ENCODE measurements at places on chromosomes 11 and 22.

GRCh38 chr11:11244470-11245080 lies 108.5 kb downstream of the CSNK2A3 start:
- no peaks in the 10 kb centered on the region for H3K27me3 ChIP-seq
- peak overlapping the region; percentile 9 for H3K27ac ChIP-seq
- peaks cover 3% of the 10 kb centered on the region for H3K4me1 ChIP-seq
- no peak for DNase-seq

DNA sequence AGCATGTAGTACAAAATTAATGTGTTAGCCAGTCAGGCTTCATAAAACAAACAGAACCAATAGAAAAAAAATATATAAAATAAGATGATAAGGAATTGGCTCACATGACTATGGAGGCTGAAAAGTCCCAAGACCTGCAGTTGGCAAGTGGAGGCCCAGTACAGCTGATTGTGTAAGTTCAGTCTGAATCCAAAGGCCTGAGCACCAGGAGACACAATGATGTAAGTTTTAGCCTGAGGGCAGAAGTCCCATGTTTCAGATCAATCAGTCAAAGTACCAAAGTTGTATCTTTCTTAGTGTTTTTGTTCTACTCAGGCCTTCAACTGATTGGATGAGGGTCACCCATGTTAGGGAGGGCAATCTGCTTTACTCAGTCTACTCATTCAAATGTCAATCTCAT lies 14.3 kb upstream of the OR10D3 start:
- peaks cover 33% of the 10 kb centered on the region for H3K27me3 ChIP-seq
- no peak overlapping the region for H3K27ac ChIP-seq
- H3K36me3 ChIP-seq = no peaks in the 10 kb centered on the region
- no peak overlapping the region for H3K4me3 ChIP-seq
- DNase-seq = no peak

DNA sequence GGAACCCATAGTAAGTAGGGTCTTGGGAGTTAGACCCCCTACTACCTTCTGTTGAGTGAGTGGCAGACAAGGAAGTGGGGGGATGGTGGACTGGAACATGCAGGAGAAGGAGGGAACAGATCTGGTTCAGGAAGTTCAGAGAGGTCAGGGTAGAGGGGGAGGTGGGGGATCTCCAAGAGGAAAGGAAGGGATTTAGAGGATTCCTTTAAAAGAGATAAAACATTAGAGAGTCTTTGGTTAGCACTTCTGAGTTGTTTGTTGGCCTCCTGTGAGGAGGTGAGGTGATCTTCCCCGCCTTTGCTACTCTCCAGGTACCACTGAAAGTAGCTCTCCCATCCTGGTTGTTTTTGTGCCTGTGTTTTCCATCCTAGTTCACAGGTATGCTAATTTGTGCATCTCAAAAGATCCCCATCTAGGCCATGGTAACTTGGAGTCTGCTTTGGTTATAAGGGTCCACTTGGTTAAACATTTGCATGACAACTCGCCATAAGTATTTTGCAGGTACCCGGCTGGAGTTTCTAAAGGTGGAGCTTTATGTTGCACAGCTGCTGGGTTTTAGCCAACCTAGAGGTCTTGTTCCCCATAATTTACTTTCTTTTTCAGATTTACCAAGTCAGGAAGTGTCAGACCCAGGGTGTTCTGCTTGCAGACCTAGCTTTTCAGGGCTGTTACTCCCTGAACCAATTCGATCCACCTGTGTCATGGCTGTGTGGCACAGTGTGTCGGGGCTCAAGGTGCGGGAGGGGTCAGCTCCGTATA lies 79.3 kb upstream of the SORL1 start:
- no peak overlapping the region for H3K27ac ChIP-seq
- no peaks in the 10 kb centered on the region for H3K27me3 ChIP-seq
- H3K4me1 ChIP-seq = peaks cover 15% of the 10 kb centered on the region

DNA sequence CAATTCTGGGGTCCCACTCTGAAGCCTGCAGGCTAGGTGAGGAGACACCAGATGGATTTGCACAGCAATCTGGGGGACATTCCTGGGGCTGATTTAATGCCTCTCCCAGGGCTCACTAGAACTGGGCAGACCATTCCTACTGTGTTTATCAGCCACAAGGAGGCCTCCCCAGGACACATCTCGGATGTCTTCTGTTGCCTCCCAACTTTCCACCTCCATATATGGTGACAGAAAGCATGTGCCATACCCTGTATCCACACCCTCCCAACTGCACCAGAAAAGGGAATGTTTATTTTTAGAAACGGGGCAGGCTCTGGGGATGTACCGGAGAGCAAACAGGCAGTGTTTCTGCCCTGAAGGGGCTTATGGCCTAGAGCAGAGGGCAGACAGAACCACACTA lies 181.8 kb downstream of the CSNK2A3 start:
- no peak overlapping the region for H3K27ac ChIP-seq
- H3K36me3 ChIP-seq = no peaks in the 10 kb centered on the region
- DNase-seq = no peak
- no peaks in the 10 kb centered on the region for H3K27me3 ChIP-seq
- no peaks in the 10 kb centered on the region for H3K4me1 ChIP-seq

DNA sequence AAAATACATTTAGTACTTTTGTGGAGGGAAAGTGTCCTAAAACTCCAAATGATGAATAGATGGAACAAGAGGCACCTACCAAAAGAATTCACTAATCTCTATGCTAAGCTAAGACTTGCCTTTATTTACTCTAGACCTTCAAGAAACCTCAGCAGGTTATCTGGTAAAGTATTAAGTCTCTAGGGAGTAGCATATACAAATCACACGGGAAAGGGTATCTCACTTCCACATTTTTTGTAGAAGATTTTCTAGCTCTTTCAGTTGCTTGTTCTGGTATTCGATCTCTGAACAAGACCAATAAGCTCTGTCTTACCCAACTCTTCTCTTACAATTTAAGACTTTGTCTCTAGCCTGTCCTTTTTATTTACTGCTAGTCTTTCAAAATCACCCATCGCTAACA lies 18.1 kb upstream of the CADM1 start:
- no peaks in the 10 kb centered on the region for H3K36me3 ChIP-seq
- H3K4me3 ChIP-seq = no peak overlapping the region
- no peak overlapping the region for H3K27ac ChIP-seq
- no peaks in the 10 kb centered on the region for H3K27me3 ChIP-seq

- no peak overlapping the region for H3K27ac ChIP-seq
- no peaks in the 10 kb centered on the region for H3K36me3 ChIP-seq
- peak overlapping the region; percentile 52 for H3K4me3 ChIP-seq
These were observed 831 bp downstream of the CHST1 start for GRCh38 chr11:45664376-45665205.

- H3K27ac ChIP-seq = no peak overlapping the region
- H3K4me3 ChIP-seq = no peak overlapping the region
- DNase-seq = no peak
- H3K27me3 ChIP-seq = no peaks in the 10 kb centered on the region
- H3K4me1 ChIP-seq = no peaks in the 10 kb centered on the region
These were observed 7.2 kb downstream of the POLD4 start for GRCh38 chr11:67345920-67346819.

- H3K4me1 ChIP-seq = no peaks in the 10 kb centered on the region
- no peaks in the 10 kb centered on the region for H3K27me3 ChIP-seq
- H3K36me3 ChIP-seq = no peaks in the 10 kb centered on the region
- no peak overlapping the region for H3K4me3 ChIP-seq
These were observed 47.9 kb upstream of the RAB1B start for GRCh38 chr11:66220566-66220935.

DNA sequence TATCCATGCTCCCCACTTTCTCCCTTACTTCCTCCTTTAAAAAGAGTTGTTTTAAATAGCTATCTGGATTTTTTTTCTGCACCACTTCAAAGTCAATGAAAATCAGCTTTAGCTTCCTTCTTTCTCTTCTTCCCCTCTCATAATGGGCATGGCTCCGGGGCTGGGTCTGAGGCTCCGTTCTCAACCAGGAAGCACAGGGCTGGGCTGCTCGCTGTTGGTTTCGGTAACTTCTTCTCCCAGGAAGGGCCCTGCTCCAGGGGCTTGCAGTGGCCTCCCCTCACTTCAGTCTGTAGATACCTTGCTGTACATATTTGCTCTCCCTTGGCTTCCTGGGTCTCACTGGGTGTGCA lies 23.8 kb downstream of the MICAL2 start:
- no peak overlapping the region for H3K4me3 ChIP-seq
- H3K36me3 ChIP-seq = no peaks in the 10 kb centered on the region
- DNase-seq = no peak
- no peak overlapping the region for H3K27ac ChIP-seq
- H3K4me1 ChIP-seq = peaks cover 3% of the 10 kb centered on the region

GRCh38 chr11:7353100-7353499 lies 101.4 kb downstream of the SYT9 start:
- no peaks in the 10 kb centered on the region for H3K36me3 ChIP-seq
- no peak overlapping the region for H3K27ac ChIP-seq
- peaks cover 4% of the 10 kb centered on the region for H3K4me1 ChIP-seq
- H3K4me3 ChIP-seq = 0 out of 2 replicates have a peak overlapping the region, but pooled peaks have one; percentile 3
- H3K27me3 ChIP-seq = no peaks in the 10 kb centered on the region

- no peak for DNase-seq
- H3K36me3 ChIP-seq = no peaks in the 10 kb centered on the region
- H3K4me3 ChIP-seq = no peak overlapping the region
- H3K4me1 ChIP-seq = no peaks in the 10 kb centered on the region
- H3K27me3 ChIP-seq = peaks cover 1% of the 10 kb centered on the region
These were observed 12.9 kb downstream of the TSPAN32 start for GRCh38 chr11:2314525-2315394.

DNA sequence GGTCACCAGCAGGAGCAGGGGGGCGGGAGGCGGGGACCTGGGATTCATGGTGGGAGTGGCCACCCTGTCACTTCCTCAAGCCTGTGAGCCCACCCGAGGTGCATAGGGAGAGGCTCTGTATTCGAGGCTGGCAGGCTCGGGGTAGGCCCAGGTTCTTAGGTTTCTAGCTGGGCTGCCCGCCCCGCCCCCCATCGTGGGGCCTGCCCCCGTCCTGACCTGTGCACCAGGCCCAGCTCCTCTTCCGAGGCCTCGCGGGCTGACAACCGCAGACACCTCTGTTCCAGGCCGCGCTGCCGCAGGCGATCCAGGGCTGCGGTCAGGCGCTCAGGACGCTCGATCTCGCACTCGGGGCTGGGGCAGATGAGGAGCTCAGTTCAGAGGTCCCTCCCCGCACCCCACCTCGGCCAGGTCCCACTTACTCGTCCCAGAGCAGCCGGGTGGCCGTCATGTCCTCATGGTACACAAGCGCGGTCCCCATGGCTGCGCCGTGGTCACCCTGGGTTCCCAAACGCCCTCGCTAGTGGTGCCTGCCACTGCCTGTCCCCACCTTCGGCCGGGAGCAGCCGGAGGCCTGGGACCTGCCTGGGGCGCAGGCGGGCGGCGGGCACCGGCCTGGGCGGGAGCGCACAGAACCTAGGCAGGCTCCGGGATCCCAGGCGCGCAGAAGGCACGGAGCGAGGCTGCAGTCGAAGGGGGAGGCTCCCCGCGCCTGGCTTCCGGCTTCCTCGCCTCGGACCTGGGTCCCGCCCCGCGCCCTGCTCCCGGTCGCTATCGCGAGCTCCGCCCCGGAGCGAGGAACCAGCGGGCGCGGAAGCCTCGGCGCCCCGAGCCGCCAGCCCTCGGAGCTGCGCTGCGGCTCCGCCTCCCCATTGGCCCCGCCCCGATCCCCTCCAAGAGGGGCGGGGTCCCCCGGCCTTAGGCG lies at the start of gene HDAC10:
Gene HDAC10 (minus strand): TSS at position 711 of the 922 bp plus-strand sequence. CDS start 233 bp downstream, at position 478.
- no peak within 1 kb of the TSS for H3K27ac ChIP-seq
- H3K27me3 ChIP-seq = no peaks in the 10 kb centered on the region
- no peak for DNase-seq
- H3K4me1 ChIP-seq = peaks cover 8% of the 10 kb centered on the region
- H3K36me3 ChIP-seq = no peaks in the 10 kb centered on the region

DNA sequence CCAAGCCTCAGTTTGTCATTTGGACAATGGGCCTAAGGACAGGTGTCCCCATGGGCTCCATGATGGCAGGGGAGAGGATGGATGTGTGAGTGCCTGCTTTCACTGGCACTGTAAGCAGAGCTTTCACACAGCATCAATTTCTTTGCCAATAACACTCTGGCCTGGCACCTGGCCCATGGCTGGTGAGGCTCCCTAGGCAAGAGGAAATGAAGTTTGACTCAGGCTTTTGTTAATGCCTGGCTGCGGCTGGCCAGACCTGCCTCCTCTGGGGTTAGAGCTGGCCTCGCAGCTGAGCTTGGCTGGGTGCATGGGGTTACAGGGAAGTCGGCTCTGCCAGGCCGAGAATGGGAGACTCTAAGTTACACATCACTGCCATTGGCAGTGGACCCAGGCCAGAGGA lies 30.0 kb upstream of the SEZ6L start:
- DNase-seq = no peak
- H3K27me3 ChIP-seq = no peaks in the 10 kb centered on the region
- no peaks in the 10 kb centered on the region for H3K4me1 ChIP-seq
- no peak overlapping the region for H3K4me3 ChIP-seq
- no peaks in the 10 kb centered on the region for H3K36me3 ChIP-seq

GRCh38 chr22:45819305-45819704 lies 147.7 kb downstream of the ATXN10 start:
- no peaks in the 10 kb centered on the region for H3K36me3 ChIP-seq
- no peaks in the 10 kb centered on the region for H3K27me3 ChIP-seq
- no peaks in the 10 kb centered on the region for H3K4me1 ChIP-seq
- DNase-seq = no peak
- H3K4me3 ChIP-seq = no peak overlapping the region
- H3K27ac ChIP-seq = no peak overlapping the region

GRCh38 chr11:40841231-40841630 lies 618.2 kb downstream of the LRRC4C start:
- no peak for DNase-seq
- H3K4me3 ChIP-seq = no peak overlapping the region
- no peak overlapping the region for H3K27ac ChIP-seq
- H3K27me3 ChIP-seq = no peaks in the 10 kb centered on the region
- no peaks in the 10 kb centered on the region for H3K4me1 ChIP-seq

DNA sequence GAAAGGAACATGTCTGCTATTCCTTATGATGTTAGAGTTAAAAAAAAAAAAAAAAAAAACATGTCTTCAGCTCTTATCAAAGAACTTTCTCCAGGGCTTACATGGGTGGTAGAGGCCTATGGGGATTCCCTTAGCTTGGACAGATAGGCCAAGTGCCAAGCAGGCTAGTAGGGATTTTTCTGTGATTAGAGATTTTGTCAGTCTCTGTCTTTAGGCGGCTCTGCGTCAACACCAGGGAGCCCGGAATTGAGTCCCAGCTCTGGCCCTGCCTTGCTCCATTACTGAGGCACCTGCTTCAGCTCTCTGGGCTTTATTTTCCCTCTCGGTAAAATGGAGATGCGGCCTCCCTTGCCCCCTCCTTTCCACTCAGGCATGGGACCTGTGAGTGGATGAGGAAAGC lies 13.1 kb downstream of the CRY2 start:
- peaks cover 12% of the 10 kb centered on the region for H3K4me1 ChIP-seq
- H3K36me3 ChIP-seq = peaks cover 8% of the 10 kb centered on the region
- H3K27me3 ChIP-seq = no peaks in the 10 kb centered on the region
- no peak overlapping the region for H3K4me3 ChIP-seq
- no peak overlapping the region for H3K27ac ChIP-seq

DNA sequence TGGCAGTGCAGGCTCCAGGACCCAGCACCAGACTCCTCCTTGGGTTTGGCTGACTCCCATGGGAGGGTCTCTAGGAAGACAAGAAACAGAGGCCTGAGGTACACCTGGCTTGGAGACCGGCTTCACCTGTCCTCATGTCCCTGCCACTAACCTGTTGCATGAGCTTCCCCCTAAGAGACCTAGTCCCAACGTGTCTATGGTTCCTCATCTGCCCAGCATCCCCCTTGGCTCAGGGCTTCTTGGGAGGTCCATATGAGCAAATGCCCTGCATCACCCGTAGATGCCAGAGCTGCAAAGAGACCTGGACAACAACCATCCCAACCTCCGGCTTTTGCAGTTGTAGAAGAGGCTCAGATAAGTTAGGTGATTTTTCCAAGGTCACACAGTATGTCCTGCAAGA lies 123.5 kb downstream of the BUD13 start:
- H3K4me1 ChIP-seq = peaks cover 2% of the 10 kb centered on the region
- no peak overlapping the region for H3K4me3 ChIP-seq
- H3K36me3 ChIP-seq = no peaks in the 10 kb centered on the region
- H3K27me3 ChIP-seq = no peaks in the 10 kb centered on the region
- no peak for DNase-seq
